ENCODE measurements at places on chromosomes 11 and 22.

- no peak for ATAC-seq
Measured at GRCh38 chr11:29217901-29218300, 798.9 kb downstream of the KCNA4 start.

DNA sequence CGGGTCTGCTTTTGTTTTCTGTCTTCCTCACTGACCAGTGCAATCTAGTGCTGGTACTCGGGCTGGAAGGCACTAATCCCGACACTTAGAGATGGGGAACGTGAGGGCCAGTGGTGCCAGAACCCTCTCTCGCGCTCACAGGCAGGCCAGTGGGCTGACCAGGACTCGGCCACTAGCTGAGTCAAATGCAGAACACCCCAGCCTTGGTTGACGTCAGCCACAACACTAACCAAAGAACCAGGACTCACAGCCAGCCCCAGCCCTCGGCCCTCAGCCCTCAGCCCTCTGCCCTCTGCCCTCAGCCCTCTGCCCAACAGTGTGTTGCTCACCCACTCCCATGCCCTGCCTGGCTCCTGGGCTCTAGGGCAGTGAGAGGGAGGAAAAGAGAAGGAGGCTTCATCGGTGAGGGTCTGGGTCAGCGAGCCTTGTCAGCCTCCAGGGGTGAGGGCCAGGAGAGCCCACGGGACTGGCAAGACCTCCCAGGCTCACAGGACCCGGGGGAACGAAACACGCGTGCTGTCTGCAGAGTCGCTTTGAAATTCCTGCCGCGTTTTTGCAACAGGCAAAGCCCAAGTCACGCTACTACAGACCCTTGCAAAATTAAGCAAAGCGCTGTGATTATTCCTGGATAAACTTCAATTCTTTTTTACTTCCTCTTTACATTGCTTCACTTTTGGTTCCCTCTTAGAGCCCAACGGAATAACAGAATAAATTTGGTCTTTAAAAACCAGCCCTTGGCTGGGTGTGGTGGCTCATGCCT lies 27.5 kb downstream of the KIAA0930 start:
- ATAC-seq, result no peak

DNA sequence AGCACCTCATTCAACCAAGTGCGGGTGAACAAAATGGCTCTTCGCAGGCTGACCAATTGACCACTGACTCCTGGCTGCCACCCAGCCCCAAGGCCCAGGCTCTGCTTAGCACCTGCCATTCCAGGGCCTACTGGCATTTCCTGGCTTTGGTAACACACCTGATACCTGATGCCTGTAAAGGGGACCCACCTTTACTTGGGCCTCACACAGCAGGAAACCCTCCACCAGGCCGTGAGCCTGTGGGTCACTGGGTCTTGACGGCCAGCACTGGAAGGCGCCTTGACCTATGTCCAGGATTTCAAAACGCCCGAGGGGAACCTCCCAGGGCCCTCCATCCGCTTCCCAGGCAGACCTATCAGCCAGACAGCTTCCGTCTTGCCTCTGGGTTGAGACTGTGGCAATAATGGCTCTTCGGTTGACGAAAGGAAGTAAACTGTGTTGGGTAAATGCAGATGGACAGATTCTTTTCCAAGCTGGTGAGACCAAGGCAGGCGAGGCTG lies 16.8 kb upstream of the TMEM184B start:
- ATAC-seq, result no peak

DNA sequence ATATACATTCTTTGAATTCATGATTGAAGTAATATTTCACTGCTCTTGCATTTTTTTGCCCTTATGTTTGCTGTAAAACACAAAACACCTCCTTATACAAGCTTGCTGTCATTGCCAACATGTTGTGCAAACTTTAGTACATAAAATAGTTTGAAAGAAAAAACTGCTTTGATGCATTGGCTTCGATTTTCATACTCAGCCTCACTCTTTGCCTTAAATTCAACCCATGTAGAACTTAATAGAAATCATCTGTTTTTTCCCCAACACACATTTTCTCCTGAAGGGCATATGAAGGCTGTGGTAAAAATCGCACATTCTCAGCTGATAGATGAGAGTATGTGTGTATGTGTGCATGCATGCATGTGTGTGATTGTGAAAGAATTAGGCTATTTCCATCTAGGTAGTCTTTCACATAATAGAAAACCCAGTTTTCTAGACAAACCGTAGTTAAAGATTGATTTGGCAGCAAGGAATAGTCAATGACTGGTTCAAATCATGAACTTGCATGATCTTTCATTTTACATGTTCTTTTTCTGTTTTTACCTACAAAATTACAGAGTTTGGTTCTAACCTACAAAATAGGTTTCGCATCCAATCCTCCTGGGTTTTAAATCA lies 72.8 kb upstream of the MTMR2 start:
- no peak for ATAC-seq

GRCh38 chr11:64803158-64803845 lies at the start of gene MAP4K2:
Gene MAP4K2 (minus strand): TSS chr11:64803214. CDS start chr11:64803149, 65 bp downstream.
- peak; percentile 89 for ATAC-seq
